A172 (cell line): ENCODE measurements at places on chromosomes 4 and X. TPM values are rescaled to one million over a fixed set of nuclear protein-coding genes. Genes with fewer than 3 reads are reported as not detected.

AFM gene
- not detected in 2 replicates for total RNA-seq

EREG gene
- 0.02 TPM in 1 of 2 replicates, not detected in the other for total RNA-seq

LUZP4 gene
- total RNA-seq: not detected in 2 replicates

TCEAL7 gene
- 16.6 and 29.0 TPM in 2 replicates for total RNA-seq

NCAPG gene
- total RNA-seq: 77.7 and 98.5 TPM in 2 replicates

XG gene
- not detected in 2 replicates for total RNA-seq

DNA sequence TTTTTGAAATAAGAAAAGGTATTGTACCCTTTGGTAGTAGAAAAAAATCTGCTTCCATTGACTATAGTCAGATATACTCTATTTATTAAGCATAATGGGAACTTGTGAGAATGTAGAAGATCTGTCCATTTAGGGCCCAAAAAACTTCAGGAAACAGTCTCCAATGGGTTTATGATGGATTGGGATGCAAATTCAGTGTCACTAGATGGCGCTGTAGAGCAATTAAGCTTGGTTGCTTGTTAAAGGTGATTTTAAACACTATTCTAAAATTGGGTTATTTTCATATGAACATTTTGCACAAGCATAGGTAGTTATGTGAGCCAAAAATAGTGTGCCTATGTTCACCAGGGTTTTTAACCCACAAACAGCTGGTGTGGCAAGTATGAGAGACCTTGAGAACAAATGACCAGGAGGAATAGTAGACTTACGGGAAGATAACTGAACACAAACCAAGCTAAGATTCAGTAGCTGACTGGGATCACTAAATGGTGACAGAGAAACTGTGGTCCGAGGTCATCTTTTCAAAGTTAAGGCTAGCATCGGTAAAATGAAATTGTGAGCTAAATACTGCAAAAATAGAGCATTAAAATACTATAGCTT lies 80.3 kb upstream of the LSM6 start:
- peak; percentile 51 for DNase-seq

DNA sequence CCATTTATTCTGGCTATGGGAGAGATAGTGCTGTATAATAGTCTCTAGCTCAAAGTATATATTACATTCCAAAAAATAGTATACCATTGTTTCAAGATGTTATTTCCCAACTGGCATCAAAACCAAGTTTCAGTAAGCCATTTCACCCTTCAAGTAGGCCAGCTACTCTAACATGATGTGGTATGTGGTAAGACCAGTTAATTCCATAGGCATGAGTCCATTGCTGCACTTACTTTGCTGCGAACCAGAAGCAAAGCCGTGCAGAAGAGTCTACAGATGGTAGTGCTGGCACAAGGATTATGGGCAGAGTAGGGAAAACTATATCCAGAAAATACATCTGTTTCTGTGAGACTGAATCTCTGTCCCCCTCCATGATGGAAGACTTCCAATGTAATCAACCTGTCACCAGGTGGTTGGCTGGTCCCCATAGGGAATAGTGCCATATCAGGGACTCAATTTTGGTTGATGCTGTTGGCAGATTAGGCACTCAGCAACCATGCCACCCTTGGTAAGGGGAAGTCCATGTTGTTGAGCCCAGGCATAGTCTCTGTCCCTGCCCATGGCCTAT lies 49.8 kb upstream of the HSD17B10 start:
- no peak for DNase-seq

GRCh38 chrX:153726286-153727122 lies 1.8 kb downstream of the ABCD1 start:
- DNase-seq: peak; percentile 82

GRCh38 chr4:184856277-184856609 lies 30.5 kb upstream of the ACSL1 start:
- no peak for DNase-seq

GRCh38 chr4:121146530-121146929 lies 17.6 kb downstream of the TNIP3 start:
- no peak for DNase-seq

DNA sequence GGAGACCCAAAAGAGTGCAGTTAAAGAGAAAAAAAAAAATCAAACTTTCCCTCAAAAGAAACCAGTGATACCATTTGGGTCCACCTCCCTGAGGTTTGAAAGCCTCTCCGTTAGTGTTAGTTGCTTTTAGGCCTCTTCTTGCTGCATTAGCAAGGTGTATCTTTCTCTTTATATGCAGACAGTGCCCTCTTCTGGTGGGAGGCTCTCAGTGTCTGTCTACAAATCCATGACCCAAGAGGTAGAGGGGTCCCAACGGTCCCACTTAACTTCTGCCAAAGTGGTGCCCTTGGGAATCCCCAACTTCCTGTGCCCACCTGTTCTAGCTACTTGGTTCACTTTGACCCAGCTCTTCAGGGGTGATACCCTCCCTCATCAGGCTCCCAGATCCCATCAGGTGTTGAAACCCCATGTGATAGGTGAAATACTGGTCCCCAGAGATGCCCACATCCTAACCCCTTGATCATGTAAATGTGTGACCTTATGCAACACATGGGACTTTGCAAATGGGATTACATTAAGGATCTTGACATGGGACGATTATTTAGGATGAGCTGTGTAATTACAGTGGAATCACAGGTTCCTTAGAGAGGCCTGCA lies 63.7 kb upstream of the CD99 start:
- peak; percentile 59 for DNase-seq

GRCh38 chr4:119151161-119151560 lies 15.5 kb downstream of the MYOZ2 start:
- DNase-seq: no peak

DNA sequence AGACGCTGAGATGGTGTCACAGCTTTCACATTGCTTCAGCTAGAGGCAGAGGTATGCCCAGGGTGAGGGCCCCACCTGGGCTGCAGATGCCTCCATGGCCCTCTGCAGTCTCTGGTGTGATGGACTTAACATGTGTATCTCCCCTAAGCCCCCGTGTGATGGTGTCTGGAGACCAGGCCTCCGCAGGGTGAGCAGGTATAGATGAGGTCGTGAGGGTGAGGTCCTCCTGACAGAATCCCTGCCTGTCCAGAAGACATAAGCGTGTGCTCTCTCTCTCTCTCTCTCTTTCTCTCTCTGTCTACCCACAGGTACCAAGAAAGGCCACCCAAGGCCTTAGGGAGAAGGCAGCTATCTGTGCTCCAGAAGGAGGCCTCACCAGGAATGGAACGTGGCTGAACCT lies 50.9 kb downstream of the CPZ start:
- DNase-seq: no peak

DNA sequence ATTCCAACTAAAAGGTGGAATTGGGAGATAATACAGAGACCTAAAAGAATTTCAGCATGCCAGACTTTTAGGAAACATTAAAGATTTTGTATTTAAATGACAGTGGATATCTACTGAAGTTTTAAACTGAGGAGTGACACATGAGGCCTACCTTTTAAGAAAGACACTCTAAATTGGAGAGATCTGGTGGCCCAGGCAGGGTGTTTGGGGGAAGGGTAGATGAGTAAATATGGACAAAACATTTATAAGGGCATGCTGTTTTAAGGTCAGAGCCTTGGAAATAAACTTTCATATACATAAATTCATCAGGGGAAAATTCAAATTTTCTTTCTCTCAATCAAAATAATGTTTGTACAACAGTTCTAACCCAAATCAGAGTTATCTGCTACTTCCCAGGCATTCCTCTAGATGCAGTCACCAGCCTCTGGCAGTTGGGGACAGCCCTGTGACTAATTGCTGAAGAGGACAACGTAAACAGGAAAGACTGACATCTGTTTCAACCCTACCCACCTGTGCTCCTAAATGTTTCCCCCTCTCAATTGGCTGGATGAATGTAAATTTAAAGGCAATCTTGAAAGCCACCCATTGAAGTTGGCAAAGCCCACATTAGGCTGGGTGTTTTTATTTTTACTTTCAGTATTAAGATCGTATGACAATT lies 1646.9 kb upstream of the ADGRL3 start:
- peak; percentile 79 for DNase-seq

GRCh38 chr4:84531689-84532088 lies 32.6 kb upstream of the NKX6-1 start:
- DNase-seq: peak; percentile 63

DNA sequence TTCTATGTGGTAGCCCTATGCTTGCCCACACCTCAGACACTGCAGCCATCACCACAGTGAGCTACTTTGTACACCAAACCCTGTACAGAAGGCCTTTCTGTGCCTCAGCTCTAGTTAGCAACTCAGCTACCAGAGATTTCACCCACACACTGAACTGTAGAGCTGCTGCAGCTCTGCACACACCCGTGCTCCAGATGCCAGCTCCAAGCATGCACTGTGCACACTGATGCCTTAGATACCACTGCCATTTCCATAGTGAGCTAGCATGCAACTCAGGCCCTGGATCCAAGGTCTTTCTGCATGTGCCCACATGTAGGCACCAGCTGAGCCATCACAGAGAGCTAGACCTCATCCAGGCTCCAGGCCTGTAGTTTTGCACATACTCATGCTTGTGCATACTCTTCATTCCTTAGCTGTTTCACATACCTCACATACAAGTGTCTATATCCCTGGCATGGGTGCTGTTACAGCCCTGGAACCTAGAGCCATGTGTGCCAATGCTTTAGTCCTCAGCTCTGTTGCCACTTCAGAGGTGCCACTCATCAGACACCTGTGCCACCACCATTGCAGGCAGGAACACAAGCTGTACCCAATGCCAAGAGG lies 423.5 kb upstream of the NDST3 start:
- DNase-seq: no peak

DNA sequence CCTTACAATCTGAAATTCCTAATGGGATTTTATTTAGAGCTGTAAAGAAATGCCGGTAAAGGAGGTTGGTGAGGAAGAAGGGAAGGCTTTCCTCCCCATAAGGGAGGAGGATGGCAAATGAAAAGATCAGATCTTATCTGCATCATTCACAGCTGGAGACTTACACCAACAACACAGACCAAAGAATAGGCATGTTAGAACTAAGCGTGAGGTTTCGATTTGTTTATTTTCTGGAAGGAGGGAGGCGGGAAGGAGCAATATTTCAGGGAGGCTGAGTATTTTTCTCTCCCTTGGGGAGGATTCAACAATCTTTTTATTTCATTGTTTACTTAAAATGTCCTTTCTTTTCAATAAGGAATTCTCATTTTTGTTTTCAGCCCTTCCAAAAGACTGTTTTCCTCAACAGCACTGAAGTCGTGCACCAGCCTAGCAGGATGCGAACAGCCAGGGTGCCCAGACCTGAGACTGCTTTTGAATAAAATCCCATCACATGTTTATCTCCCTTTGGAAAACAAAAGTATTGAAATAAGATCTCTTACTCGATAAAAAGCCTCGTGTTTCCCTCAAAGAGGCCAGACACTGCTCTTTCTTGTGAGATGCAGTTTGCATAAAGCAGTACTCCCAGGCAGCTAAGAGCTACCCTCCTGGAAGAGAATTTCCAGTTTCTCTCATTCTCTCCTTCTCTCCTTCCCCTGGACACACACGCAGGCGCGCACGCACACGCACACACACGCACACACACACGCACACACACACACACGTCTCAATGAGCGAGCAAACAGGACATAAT lies 236.1 kb downstream of the MGST2 start:
- peak; percentile 16 for DNase-seq

GRCh38 chrX:43734444-43734843 lies 78.3 kb downstream of the MAOA start:
- DNase-seq: no peak

- no peak for DNase-seq
Observed at GRCh38 chr4:7154351-7154981, 37.9 kb upstream of the SORCS2 start.

GRCh38 chr4:17664755-17665154 lies 50.3 kb downstream of the MED28 start:
- DNase-seq: no peak
